Activated naive CD8-positive, alpha-beta T cell treated with anti-CD3 and anti-CD28 coated beads, Interleukin-2, amount 50 U/mL, for 24 hours (primary cell): ENCODE measurements at places on chromosomes 12 and 14.
A peak's percentile ranks its signal among the peaks of the same experiment; 100 is the strongest.

DNA sequence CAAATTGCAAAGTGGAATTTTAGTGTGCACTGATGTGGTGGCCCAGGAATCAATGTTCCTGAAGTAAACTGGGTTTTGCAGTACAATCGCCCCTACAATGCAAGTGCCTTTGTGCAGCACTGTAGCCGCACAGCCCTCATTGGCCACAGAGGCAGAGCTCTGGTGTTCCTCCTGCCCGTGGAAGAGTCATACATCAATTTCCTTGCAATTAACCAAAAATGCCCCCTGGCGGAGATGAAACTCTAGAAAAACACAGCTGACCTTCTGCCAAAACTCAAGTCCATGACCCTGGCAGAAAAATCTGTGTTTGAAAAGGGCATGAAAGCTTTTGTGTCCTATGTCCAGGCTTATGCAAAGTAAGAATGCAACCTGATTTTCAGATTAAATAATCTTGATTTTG lies 117.9 kb upstream of the PRB2 start:
- DNase-seq = no peak

DNA sequence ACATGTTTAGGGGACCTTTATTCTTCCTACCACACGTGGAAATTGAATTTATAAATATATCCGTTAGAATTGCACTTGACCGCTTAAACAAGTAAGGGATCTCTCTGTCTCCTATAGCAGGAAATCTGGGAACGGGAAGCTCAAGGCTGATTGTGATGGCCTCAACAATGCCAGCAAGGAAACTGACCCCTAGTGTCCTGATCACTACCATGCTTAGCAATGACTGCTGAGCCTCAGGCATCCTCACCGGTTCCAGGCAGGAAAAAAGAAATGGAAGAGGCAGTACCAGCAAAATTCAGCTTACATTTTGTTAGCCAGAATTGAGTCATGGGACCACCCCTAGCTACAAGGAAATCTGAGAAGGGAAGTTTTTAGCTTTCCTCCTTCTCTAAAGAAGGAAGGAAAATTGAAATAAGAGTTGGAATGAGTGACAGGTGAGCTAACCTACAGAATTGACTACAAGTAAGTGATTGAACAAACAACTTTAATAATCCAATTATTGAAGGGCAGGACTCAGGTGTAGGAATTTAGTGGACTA lies 43.9 kb upstream of the AMN1 start:
- no peak for DNase-seq

DNA sequence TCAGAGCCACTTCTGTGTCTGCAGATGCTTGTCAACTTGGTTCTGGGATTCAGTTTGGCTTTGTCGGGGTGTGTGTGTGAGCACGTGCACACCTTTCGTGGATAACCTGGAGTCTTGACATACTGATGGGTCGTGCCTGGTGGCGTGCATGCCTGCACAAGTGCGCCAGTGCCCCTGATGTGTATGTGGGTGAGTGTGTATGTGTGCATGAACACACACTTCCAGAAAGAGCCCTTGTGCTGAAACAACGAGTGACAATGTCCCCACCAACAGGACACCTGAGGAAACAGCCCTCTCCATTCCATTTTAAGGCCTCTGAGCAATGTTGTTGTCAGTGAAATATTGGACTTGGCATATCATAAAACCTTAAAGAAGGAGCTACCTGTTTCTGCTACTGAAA lies 53.9 kb downstream of the SMUG1 start:
- DNase-seq = no peak

DNA sequence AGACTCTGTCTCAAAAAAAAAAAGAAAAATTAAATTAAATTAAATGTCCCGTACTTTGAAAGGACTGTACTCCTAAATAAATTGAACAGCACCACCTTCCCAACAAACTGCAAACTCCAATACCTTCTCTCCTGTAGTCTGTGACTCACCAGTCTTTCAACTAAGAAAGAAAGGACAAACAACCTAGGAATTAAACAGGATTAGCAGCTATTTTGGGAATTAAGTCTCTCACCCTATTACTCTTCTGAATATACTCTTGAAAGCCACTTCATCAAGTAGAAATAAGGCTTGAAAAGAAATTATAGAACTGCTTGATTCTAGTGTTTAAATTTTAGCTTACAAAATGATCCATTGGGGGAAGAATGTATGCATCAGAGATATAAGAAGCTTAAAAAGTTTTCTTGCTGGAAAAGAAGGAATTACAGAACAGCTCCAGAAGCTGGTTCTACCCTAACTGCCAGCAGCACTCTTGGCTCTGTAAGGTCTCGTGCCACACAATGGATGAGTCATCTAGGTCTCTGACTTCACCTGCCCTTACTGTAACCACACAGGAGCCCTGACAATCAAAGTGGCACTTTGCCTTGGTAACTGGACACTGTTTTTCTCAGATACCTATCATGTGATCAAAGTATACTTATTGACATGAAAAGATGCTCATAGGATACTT lies 57.0 kb upstream of the CERS5 start:
- DNase-seq = peak; percentile 23

DNA sequence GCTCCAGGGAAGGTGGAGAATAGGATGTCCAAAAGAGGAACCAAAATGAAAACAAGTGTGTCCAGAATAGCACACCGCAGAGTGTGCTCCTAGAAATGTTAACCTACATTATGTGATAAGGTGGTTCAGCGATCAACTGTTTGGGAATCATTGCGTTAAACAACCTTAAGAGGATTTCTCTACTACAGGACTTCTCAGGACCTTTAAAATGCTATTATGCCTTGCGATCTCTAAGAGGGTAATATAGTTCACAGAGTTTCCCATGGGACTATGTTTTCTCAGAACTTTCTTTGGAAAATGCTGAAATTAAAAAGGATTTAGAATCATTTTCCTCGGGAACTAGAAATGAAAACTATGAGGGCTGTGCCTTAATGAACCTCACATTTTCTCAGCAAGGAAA lies 1.8 kb downstream of the GLT8D2 start:
- DNase-seq = no peak

DNA sequence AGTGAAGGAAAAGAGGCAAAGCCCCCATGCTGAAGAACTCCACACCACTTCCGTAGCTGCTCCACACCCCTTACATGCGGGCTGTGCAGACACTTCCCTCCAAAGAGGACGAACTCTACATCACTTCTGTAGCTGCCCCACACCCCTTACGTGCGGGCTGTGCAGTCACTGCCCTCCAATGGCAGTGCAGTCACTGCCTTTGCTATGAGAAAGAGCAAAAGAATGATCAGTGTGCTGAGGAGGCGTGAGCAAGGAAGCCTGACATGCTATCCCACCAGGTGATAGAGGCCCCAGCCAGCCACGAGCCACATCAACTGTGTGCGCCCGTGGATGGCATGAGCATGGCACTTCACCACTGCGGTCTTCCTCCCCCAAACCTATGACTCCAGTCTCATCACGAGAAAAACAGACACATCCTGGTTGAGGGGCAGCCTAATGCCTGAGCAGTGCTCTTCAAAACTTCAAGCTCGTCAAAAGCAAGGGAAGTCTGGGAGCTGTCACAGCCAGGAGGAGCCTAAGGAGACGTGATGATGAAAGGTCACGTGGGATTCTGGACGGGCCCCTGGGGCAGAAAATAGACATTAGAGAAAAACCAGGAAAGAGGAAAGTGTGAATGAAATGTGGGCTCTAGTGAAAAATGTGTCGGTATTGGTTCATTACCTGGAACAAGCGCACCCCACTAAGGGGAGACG lies 60.8 kb upstream of the C14orf180 start:
- DNase-seq = no peak

DNA sequence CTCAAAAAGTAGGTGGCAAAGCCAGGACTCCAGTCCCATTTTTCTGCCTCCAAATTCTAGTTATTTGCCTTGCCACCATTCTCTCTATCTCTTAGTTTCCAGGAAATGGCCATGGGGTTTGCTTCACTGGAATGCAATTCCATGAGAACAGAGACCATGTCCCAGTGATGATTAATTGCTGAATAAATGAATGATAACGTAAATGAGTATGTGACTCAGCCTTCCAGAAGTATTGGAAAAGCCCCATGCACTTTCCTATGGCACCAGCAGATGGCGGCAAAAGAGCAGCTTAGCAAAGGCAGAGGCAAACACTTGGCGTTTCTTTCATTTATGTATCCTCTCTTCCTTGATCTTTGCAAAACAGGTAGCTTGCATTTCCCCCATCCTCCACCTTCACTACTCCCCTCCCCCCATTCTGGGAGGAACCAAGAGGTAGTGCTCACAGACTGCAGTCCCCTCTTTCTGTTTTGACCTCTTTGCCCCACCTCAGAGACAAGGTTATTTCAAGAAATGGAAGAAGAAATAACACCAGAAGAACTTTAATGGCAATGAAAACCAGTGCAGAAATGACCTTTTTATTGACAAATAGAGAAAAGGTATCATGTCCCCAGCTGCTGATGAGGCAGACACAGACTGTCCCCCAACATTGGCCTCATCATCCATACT lies 21.3 kb downstream of the TBX3 start:
- DNase-seq = peak; percentile 69

GRCh38 chr12:38934078-38934584 lies 28.7 kb upstream of the CPNE8 start:
- DNase-seq = no peak

DNA sequence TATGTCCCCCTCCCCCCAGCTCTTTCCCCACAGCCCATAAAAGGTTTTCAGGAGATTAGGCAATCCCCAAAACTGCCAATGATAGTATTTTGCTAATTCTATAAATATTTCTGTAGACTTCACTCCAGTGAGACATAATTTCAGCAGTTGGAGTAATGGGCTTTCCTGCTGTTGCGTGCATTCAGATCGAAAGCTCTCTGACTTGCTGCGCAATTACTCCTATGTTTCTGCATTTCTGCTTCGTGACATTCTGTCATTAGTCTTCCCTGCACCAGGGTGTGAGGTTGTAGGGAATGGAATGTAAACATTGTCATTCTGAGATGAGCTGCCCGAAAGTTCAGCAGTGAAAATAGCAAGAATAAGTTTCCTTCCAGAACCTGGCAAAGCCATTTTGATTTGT lies 58.2 kb downstream of the SAMD4A start:
- no peak for DNase-seq

DNA sequence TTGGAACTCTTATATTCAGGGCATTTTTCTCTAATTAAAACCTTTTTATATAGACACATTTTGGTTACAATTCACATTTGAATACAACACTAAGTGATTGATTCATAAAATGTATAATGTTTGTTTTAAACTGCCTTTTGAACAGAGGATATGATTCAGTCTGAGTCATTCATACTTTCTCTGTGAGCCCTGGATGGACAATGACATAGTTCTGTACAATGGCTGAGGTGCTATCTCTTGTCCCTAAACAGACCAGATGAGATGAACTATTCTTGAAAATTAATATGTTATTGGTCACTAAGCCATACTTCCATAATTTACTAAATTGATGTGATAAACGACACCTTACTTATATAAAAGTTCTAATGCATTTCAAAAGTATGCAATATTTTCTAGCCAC lies 199.7 kb upstream of the ATXN7L3B start:
- DNase-seq = no peak

GRCh38 chr12:110858848-110859247 lies 12.1 kb downstream of the CCDC63 start:
- no peak for DNase-seq

DNA sequence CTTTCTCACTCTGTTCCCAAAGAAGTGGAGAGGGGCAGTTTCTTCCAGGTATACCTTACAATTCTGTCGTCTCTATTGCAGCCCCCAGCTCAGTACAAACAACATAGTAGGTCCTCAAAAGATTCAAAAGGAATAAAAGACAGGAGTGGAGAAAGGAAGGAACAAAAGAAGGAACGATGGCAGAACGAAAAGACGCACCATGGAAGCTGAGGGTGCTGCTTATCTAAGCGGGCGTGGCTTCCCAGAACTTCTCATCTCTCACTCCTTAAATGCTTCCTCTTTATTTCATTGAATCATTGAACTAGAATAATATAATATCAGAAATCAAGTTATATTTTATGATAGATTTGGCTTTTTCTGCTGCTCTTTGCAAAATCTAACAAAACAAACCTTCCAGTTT lies 13.7 kb upstream of the LTA4H start:
- DNase-seq = no peak

GRCh38 chr12:108807996-108808769 lies 49.2 kb downstream of the SSH1 start:
- no peak for DNase-seq
